ENCODE measurements at places on chromosomes 4 and X.
A peak's percentile ranks its signal among the peaks of the same experiment; 100 is the strongest.

DNA sequence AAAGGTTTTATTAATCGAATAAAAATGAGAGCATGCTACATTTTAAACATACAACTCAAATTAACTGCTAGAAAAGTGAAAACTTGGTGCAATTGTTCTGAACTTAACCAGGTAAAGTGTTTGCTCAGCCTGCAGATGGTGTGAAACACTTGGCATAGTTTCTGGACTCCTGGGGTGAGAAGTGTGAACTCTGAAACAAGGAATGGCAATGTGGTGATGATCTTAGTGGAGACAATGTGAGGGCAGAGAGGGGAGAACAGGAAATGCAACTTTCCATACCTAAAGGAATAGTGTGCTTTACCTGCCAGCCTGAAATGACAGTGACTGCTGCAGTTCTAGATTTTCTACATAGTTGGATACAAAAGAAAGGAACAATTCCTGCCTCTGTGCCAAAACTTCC lies 57.4 kb downstream of the CCSER1 start:
- no peak for DNase-seq

GRCh38 chrX:20189171-20189570 lies 47.5 kb upstream of the EIF1AX start:
- no peak for DNase-seq

DNA sequence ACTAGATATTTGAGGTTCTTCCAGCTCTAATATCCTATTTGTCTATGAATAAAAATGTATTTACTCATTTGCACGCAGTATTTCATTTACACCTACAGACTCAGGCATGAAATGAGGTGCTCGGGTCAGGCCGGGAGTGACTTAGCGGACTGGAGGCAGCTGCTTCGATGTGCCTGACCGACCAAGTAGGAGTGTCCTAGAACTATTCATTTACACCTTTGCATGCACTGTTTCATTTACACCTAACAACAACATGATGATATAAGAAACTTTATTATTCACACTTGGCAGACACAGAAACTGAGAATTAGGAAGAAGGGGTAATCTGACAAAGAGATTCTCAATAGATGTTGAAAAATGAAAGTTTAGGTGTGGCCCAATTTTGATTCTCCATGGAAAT lies 28.7 kb upstream of the FAT1 start:
- no peak for DNase-seq

DNA sequence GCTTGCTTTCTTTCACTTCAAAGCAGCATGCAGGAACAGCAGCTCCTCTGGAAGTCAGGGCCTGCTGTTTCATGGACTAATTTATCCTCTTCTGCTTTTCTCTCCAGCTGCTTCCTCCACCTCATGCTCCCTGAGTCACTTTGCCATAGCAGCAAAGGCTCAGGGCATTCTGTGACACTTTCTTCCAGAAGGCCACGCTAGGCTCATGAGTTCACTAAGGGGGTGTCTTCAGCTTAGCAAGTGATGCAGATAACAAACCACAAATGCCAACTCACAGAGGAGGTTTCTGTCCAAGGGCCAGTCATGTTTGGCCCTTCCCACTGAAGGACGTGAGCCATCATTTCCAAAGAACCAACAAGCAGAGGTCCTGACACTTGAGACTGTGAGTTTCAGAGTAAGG lies 200.2 kb downstream of the ADGRA3 start:
- no peak for DNase-seq

DNA sequence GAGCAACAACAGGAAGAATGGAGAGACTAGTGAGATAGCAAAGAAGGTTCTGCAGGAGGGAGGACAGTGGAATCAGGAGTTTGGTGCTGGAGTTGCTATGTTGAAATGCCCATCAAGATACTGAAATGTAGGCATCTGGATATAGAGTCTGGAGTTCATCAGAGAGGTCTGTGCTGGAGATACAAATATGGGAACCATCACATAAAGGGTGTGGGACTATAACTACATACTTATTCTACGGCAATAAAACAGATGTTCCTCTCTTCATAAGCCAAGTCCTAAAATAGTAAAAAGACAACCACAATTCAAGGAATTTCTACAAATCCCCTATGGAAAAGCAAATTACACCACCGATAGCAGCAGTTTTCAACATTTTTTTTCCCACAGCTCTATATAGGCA lies 1.6 kb downstream of the MED14 start:
- no peak for DNase-seq

DNA sequence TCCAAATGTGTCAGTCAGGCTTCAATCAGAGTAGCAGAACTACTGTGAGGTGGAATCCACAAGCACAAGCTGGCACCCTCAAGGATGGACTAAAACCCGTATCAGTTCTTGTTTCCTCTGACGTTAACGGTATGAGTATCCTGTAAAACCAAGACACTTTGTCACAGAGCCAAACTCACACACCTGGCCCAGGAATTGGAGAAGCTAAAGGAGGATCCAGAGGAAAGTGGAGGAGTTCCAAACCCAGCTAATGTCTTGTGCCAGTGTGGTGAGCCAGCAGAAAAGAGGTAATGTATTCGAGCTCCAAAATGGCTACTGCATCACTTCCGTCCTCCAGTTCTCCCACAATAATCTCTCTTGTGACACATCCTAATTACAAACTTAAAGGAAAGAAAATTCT lies 44.7 kb downstream of the ATP1B4 start:
- DNase-seq, result no peak

GRCh38 chr4:120132935-120133334 lies 66.3 kb upstream of the MAD2L1 start:
- no peak for DNase-seq

DNA sequence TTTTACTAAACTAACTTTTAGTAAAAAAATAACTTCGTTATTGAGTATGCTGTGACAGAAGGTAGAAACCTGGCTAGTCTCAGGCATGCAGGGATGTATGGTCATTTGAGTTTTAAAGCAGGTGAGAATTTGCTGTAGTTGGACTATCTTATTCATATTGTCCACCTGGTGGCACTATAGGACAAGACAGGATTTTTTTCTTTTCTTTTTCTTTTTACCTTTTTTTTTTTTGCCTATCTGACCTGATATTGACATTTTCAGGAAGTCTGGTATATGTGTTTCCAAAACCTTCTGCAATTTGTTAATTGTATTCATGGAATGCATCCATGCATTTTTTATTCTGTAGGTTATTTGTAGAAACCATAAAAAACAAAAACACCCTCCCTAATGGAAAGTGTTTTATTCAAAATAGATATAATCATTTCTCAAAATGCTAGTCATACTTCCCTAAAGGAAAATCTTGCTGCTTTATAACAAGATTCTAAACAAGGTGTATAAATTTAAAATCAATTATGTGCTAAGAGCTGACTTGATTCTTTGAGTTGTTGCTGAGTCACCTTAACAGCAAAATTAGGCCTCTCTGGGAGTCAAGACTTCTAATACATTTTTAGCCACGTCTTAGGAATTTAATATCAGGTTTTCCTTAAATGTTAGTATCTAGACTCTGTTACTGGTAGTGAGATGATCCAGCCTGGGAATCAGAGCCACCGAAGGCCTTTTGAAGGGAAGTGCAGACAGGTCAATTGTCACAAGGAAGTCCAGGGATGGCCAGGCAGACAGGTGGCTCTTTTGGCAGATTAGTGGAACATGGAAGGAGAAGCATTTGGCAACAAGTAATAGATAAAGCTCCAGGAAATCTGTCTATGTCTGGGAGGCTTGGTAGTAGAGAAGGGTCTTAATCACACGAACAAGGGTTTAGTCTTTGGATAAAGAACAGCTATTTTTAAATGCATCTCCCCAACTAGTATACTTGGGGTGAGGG lies 201.3 kb upstream of the GNPDA2 start:
- DNase-seq, result no peak

DNA sequence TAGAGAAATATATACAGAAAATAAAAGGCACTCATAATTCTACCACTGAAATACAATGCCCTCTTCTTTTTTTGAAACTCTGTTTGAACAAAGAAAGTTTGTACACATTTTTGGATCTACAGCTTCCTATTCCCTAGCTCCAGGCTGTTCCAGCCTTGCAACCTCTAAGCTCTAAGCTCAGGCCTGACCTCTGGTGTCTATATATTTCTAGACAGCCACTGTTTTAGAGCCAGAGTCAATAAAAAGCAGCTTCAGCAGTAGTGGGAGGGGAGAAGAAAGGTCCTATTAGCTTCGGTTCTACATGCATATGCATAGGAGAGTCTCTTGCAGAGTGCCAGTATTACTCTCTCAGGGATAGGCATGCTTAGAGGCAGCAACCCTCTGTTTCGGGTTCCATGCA lies 39.7 kb downstream of the CLDN2 start:
- DNase-seq, result no peak

DNA sequence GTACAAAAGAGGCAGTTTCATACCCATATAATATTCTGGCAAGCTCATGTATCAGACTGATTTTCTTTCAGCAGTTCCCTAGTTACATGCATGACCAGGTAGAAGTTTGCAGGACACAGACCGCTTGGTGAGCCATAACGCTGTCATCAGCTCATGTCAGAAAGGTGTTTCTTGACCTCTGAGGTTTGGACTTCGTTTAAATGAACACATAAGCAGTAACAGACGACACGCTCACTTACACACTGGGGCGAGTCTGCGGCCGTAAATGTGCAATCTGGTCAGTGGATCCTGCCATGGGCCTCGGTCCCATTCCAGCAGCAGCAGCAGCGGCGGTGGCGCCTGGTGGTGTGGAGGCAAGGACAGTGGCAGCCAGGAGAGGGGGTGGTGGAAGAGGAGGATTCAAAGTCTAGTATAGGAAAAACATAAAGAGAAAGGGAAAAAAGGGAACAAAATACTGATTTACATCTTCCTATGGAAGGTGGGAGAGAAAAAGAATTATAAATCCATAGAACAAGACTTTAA lies 111.9 kb upstream of the CBR4 start:
- no peak for DNase-seq

DNA sequence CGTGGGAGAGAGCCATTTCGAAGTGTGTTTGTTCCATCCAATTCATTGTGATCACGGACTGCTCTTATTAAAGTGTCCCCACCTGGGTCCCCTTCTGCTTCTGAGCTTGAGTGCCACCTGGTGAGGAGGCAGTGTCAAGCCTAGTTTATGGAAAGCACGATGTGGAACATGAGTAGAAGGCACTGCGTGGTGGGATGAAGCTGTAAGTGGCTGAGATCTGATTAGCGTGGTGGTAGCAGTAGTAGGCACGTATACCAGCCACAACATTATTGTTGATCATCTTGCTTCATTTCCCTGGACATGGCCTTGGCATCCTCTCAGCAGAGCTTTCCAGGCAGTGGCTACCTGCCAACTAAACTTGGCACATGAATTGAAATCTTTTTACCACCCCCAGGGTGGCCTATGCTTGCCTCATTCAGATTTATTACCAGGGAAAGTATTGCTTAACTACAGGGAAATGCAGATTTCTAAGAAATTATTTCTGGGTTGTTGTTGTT lies 46.4 kb downstream of the GPAT3 start:
- DNase-seq, result no peak

- DNase-seq, result no peak
These were observed 8.8 kb upstream of the IL3RA start for GRCh38 chrX:1327651-1328304.

DNA sequence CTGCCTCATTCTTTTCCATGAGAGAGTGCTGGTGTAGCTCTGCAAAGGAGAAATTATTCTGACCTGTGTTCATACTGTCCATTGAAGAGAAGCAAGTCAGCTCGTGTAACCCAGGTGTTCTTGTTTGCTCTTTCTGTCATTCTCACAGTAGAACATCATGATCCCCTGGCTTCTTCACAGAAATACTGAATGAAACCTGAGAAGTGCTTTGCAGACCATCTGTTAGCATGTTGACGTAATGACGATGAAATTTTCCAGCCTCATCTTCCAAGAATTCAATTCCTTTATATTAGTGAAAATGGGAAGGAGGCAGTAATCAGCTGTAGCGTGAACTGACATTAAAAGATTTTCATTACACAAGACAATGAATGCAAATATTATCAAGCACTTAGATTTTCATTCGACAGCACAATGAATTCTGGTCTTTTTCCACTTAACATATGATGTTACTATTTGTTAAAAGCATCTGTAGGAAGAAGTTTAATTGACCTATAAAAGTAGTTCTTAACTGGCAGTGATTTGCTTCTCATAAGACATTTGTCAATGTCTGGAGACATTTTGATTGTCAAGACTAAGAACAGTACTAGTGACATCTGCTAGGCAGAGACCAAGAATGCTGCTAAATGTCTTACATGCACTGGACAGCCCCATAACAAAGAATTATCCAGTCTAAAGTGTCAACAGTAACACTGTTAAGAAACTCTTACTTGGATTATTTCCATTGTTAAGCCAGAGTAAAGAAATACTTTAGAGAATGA lies 246.3 kb downstream of the BANK1 start:
- no peak for DNase-seq

- DNase-seq, result no peak
These were observed 22.6 kb downstream of the SLC25A4 start for GRCh38 chr4:185165605-185166063.

- DNase-seq, result no peak
These were observed 155.2 kb downstream of the SMIM20 start for GRCh38 chr4:26069218-26069617.

GRCh38 chrX:107213477-107213876 lies 7.1 kb downstream of the DNAAF6 start:
- no peak for DNase-seq

GRCh38 chr4:144355811-144356757 lies 215.6 kb upstream of the GYPA start:
- DNase-seq, result peak; percentile 73

DNA sequence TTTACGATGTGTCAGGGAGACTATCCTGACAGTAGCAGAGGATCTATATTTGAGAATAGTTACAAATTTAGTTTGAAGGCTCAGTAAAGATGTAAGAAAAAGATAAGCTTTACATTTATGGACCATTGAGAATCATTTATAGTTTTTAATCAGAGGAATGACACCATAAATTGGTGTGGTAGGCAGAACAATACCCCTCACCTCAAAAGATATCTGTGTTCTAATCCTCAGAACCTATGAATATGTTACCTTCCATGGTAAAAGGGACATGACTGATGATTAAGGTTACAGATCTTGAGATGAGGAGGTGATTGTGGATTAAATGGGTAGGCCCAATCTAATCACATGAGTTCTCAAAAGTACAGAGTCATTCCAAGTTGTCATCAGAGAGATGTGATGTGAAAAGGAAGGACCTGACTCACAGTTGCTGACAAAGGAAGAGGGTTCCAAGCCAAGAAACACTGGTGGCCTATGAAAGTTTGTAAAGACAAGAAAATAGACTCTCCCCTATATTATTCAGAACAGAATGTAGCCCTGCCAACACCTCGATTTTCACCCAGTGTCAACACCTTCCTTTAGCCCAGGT lies 27.0 kb downstream of the EREG start:
- no peak for DNase-seq

- DNase-seq, result no peak
These were observed 375.7 kb downstream of the NLGN4X start for GRCh38 chrX:5852941-5853340.

All from type B pancreatic cell (in vitro differentiated cells).